Aorta (tissue), 5 donors: ENCODE measurements at places on chromosomes 7 and 10. TPM values are rescaled to one million over a fixed set of nuclear protein-coding genes. Genes with fewer than 3 reads are reported as not detected.

CYP2C19 gene
- not detected for total RNA-seq

ELN gene
- 836 TPM for total RNA-seq

IKZF1 gene
- 24.4 TPM for total RNA-seq

TAS2R5 gene
- 1.7 TPM for total RNA-seq

ENO4 gene
- total RNA-seq: not detected

IDI2 gene
- total RNA-seq: not detected

GPR26 gene
- total RNA-seq: not detected

- no peaks in the 10 kb centered on the region for H3K36me3 ChIP-seq
- DNase-seq: no peak
- no peak overlapping the region for H3K27ac ChIP-seq
- H3K4me3 ChIP-seq: no peak overlapping the region
- H3K27me3 ChIP-seq: no peaks in the 10 kb centered on the region
Observed at GRCh38 chr7:41385996-41386395, 316.9 kb downstream of the INHBA start.

- H3K27ac ChIP-seq: no peak overlapping the region
- H3K36me3 ChIP-seq: no peaks in the 10 kb centered on the region
- peak; percentile 79 for DNase-seq
- H3K4me3 ChIP-seq: no peak overlapping the region
- no peaks in the 10 kb centered on the region for H3K4me1 ChIP-seq
Observed at GRCh38 chr7:128697302-128697905, 25.3 kb downstream of the GARIN1A start.

DNA sequence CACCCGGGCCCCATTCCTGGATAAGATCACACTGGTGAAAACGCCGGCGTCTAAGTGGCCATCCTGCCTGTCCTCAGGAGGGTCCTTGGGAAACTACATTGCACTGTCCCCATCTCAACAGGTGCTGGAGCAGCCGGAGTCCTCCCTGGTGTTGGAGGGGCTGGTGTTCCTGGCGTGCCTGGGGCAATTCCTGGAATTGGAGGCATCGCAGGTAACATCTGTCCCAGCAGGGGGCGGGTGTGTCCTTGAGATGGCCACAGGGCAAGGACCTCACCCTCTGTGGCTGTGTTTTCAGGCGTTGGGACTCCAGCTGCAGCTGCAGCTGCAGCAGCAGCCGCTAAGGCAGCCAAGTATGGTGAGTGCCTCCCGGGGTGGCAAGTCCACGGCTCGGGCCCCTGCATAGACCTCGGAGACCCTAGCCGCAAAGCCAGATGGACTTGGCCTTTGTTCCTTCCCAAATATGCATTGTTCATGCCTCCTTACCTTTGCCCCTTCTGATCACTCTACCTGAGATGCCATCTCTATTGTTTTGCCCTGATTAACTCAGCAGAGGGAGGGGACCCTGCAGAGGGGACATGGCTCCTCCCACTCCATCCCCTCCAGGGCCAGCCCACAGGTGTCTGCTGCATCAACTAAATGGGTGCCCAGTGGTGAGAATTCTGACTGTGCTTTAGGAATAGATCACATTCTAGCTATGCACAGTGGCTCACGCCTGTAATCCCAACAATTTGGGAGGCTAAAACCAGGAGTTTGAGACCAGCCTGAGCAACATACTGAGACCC is 23.8 kb downstream of the ELN start:
- DNase-seq: peak; percentile 70
- H3K4me1 ChIP-seq: no peaks in the 10 kb centered on the region
- H3K4me3 ChIP-seq: no peak overlapping the region
- H3K36me3 ChIP-seq: peaks cover 12% of the 10 kb centered on the region

GRCh38 chr10:78952030-78952429 is 116.7 kb upstream of the ZMIZ1 start:
- H3K4me1 ChIP-seq: no peaks in the 10 kb centered on the region
- no peak for DNase-seq
- no peak overlapping the region for H3K4me3 ChIP-seq
- no peak overlapping the region for H3K27ac ChIP-seq
- no peaks in the 10 kb centered on the region for H3K36me3 ChIP-seq
- no peaks in the 10 kb centered on the region for H3K27me3 ChIP-seq

GRCh38 chr7:41882256-41882655 is 179.4 kb upstream of the INHBA start:
- no peak overlapping the region for H3K27ac ChIP-seq
- H3K27me3 ChIP-seq: no peaks in the 10 kb centered on the region
- H3K4me3 ChIP-seq: no peak overlapping the region
- DNase-seq: no peak
- H3K4me1 ChIP-seq: peaks cover 9% of the 10 kb centered on the region

GRCh38 chr10:121616291-121616690 is 18.0 kb upstream of the FGFR2 start:
- H3K4me1 ChIP-seq: no peaks in the 10 kb centered on the region
- no peak overlapping the region for H3K4me3 ChIP-seq
- no peak overlapping the region for H3K27ac ChIP-seq
- no peaks in the 10 kb centered on the region for H3K36me3 ChIP-seq
- H3K27me3 ChIP-seq: no peaks in the 10 kb centered on the region
- no peak for DNase-seq

DNA sequence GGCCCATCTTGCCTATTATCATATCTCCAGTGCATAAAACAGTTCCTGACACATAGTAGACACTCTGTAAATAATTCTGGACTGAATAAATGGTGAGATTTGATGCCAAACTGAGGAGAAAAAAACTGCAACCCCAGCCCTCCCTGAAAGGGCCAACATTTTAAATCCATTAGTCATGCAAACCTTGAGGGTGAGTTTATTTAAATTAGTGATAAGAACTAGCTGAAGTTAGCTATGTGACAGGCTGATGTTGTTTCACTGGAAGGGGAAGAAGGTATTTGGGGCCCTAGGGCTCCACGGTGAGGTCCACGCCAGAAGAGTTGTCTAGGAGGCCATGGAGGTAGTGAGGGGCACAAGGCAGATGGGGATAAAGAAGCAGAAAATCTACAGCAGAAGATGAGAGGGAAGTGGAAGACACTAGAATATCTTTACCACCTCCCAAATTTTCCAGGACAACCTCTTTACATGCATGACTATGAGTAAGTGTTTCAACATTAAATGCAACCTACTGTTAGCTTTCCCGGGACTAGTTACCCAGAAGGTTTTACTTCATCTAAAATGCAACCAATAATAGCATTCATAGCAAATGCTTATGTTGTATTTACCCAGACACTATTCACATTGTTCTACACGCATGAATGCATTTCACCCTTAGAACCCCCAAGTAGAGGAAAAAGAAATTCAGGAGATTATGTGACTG is 183.2 kb upstream of the LYZL1 start:
- no peaks in the 10 kb centered on the region for H3K27me3 ChIP-seq
- no peak overlapping the region for H3K27ac ChIP-seq
- no peak overlapping the region for H3K4me3 ChIP-seq
- no peak for DNase-seq

- H3K4me3 ChIP-seq: no peak overlapping the region
- H3K36me3 ChIP-seq: no peaks in the 10 kb centered on the region
- no peak for DNase-seq
- no peak overlapping the region for H3K27ac ChIP-seq
- no peaks in the 10 kb centered on the region for H3K4me1 ChIP-seq
Observed at GRCh38 chr10:43294892-43295291, 28.0 kb upstream of the RASGEF1A start.

- H3K36me3 ChIP-seq: peaks cover 2% of the 10 kb centered on the region
- H3K4me3 ChIP-seq: peak overlapping the region; percentile 90
- no peak for DNase-seq
- peak overlapping the region; percentile 63 for H3K27ac ChIP-seq
Observed at GRCh38 chr10:103395754-103396066, 565 bp downstream of the ATP5MK start.
